ENCODE measurements at places on chromosomes 16 and 17. TPM values are rescaled to one million over a fixed set of nuclear protein-coding genes. Genes with fewer than 3 reads are reported as not detected.

Gene CCDC200
- not detected for total RNA-seq

Gene CTF1
- total RNA-seq = 10.3 TPM

Gene GRB7
- total RNA-seq = 46.4 TPM

Gene HCRT
- total RNA-seq = not detected

Gene RAMP2
- 19.5 TPM for total RNA-seq
